ENCODE measurements at places on chromosomes 2 and 18.

DNA sequence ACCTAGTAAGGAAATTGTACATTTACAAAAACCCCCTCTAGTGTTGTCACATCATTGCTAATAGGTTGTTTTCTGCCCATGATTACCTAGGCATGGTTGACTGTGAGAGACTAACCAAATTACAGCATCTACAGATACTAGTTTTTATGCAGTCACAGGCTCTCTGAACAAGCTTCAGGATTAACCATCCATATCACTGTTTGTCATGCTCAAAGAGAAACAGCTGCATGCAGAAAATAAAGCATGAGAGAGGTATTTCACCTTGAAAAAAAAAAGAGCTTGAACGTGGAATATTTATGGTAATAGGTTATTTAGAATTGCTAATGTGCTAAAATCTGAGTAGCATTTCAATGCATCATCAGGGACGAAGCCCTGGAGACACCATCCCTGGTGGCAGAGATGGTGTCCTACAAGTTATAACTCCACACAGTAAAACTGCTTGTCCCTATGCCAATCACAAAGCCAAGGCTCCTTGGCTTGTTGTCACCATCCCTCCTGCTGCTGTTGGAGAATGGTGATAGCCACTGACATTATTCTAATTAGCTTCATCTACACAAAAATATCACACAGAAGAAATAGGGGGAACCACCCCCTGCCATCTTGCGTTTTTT lies 5.4 kb downstream of the NEB start:
- no peak for DNase-seq

DNA sequence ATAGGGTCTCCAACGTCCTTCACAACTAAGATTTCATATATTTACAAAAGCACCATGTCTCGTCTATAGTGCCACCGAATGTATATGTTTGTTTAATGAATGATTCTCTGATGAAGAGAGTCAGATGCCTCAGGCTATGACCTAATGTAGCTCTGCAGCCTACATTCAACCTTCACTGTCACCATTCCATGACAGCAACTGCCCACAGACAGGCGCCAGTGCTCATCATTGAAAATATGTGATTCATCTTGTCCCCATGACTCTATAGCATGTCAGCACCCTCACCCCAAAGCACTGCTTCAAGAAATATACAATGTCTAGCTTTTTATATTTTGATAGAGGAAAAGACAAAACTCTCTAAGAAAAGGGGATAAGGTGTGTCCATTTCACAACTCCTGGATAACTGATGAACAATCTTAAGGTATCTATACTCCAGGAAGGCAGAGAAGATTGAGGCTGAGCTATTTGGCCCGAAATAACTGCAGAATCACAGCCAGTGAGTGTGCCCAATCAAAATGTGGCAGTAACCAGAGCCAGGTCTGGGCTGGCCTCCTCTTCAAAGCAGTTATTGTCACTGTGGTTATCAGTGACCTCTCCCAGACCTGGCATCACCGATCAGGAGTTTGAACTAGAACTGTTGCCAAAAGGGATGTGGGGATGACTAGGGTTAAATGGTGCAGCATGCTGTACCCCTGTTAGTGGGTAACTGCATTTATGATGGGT lies 246.6 kb downstream of the SETBP1 start:
- DNase-seq = no peak

DNA sequence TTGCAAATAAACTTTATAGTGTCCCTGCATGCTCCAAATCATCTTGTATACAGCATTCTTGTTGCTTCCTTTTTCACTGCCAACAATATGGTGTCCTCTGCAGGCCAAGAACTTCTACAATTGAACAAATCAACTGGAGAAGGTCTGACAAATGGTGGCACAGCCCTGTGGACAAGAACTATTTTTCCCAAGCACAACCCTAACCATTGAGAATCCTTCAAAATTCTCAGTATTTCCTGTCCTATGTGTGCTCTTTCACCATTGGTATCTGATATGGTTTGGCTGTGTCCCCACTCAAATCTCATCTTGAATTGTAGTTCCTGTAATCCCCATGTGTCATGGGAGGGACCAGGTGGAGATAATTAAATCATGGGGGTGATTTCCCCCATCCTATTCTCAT lies 865.1 kb upstream of the ACVR2A start:
- DNase-seq = no peak

GRCh38 chr2:240628507-240628807 lies 3.2 kb downstream of the GPR35 start:
- DNase-seq = no peak

GRCh38 chr2:160409480-160409879 lies 84.1 kb downstream of the RBMS1 start:
- DNase-seq = peak; percentile 68

DNA sequence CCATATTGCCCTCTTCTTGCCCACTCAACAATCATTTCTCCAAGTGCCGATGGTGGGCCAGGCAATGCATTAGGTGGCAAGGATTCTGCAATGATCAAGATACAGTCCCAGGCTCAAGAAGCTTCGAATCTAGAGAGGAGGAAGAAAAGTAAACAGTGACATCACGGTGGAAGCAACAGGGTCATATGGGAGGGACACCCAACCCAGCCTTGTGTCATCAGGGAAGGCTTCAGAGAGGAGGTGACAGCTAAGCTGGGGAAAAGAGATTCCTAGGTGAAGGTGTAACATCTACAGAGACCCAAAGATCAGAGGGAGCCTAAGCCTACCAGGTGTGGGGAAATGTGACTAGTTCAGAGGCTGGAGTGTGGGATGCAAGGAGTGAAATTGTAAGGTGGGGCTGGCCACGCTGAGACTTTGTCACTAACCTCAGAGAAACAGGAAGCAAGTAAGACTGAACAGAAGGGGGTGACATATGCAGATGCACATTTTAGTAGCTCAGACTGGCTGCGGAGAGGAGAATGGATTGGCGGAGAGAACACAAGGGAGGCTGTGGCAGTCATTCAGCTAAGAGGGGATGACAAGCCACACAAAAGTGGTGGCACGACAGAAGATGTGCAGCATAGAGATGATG lies 104.9 kb downstream of the ANKRD44 start:
- no peak for DNase-seq

- DNase-seq = no peak
Observed at GRCh38 chr2:74871414-74871813, 37.5 kb downstream of the HK2 start.

DNA sequence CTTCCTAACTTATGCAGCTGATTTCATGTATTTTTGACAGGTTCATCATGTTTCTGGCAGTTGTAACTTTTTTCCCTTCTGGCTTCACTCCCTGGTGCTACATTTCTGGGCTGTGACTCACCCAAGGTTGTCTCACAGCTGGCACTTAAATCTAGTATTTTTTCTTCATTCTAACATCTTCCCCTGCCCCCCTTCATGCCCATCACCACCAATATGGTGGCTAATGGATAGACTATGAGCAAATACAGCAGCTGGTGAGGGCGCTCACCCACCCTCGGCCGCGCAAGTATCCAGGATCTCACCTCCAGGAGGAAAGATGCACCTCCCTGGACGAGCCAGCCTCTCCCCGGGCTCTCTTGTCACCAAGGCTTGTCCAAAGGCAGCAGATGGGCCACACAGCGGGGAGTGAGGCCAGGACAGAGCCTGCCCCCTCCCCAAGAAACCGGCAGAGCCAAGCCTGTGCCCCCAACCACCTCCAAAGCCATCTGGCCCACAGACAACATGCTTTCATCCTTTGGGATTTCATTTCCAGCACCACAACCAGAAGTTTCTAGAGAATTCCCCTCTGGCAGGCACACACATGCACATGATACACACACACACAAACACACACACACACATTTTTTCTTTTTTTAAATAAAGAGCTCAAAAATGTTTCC lies 39.1 kb downstream of the ATOH8 start:
- DNase-seq = peak; percentile 88

DNA sequence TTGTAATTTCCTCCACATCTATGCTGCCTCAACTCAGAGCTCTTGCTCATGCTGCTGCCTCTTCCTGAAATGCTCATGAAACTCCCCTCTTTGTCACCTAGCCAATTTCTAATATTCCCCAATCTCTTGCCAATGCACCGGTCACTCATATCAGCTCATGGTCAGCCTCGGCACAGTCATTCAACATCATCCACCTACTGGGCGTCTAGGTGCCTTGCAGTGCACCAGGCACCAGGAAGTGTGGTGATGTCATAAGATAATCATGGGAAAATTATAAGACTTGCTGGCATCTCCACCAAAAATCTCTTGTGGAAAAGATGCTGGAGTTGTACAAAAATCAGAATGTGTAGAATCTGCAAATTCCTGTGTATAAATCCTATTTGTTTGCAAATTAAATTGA lies 52.6 kb upstream of the RAB27B start:
- peak; percentile 92 for DNase-seq

- no peak for DNase-seq
Observed at GRCh38 chr2:64727843-64728463, 74.2 kb upstream of the SERTAD2 start.

DNA sequence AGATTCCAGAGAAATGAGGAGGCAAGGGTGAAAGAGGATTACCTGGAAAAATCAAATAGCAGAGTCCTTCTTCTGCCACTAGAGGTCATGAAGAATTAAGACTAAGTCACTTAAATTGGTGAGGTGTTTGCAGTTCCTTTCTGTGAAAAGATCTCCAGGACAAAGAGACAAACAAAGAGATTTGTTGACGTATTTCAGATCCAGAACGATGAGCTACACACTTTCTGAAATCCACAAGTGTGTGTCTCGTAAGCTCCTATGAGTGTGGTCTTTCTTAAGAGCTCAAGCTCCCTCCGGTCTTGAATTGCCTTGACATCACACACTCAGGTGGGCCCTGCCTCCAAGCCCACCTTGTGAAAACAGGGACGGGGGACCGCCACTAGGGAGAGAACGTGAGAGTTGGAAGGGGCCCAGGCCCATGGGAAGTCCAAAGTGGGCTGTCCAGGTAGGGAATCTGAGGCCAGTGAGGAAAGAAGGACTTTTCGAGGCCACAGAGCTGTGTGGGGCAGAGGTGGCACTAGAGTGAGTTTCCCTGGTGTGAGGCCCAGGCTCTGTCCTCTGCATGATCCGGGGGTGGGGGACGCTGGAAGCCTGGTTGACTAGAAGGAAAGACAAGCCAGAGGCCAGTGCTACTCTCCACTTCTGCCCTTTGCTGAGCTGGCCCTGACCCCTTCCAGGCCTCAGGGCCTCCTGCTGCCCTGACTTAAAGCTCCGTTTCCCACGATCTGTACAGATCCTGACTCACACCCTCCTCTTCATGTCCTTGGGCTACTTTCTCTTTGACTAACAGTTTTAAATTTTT lies 168.1 kb upstream of the NCK2 start:
- DNase-seq = peak; percentile 67

GRCh38 chr2:33230195-33230594 lies 246.3 kb upstream of the RASGRP3 start:
- no peak for DNase-seq

DNA sequence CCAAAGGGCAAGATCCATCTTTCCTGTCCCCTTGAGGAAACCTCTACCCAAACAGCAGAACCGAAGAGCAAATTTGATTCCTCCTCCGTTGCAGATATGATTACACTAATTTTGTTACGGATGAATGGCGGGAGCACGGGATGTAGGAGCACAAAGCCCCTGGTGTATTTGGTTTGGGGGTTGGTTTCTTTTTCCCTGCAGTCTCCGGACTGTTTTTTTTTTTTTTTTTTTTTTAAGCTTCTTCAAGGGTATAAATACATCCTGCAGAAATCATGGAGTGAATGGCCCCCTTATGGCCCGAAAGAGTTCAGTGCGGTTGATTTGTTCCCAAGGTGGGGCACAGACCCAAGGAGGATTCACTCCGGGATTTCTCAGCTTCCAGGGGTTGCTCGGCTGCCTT lies 135.3 kb upstream of the SH3BP4 start:
- DNase-seq = no peak

DNA sequence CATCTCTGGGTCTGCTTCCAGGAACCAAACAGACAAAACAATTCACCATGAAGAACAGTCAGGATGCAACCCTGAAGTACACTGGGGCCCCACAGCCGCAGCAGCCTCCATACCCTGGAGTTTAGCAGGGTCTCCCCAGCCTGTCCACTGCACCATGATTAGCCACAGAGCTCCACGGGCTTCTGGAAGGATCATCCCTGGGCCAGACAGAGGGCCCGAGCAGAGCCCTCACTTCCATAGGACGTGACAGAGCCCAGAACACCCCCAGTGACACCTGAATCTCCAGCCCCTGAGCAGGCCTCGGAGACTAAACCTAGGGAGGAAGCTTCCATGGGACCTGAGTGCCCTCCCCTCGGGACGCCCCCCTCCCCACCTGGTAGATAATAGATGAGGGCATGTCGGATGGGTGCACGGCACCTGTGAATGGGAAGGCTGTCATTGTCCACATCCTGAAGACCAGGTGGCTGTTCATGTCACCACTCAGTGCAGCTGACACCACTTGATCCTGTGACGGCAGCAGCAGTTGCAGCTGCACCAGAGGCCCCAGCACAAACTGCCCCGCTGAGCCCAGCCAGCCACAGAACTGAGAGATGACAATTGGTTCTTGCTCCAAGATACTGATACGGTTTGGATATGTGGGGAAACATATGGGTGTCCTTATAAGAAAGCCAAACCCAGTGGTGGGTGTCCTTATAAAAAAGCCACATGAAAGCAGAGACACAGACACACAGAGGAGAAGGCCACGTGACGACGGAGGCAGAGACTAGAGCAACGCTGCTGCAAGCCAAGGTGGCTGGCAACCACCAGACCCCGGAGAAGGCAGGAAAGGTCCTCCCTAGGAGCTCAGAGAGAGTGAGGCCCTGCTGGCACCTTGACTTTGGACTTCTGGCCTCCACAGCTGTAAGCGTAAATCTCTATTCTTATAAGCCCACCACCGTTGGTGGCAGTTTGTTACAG lies 23.2 kb downstream of the KIF1A start:
- no peak for DNase-seq

GRCh38 chr2:216300906-216301305 lies 71.4 kb downstream of the MARCHF4 start:
- DNase-seq = no peak

DNA sequence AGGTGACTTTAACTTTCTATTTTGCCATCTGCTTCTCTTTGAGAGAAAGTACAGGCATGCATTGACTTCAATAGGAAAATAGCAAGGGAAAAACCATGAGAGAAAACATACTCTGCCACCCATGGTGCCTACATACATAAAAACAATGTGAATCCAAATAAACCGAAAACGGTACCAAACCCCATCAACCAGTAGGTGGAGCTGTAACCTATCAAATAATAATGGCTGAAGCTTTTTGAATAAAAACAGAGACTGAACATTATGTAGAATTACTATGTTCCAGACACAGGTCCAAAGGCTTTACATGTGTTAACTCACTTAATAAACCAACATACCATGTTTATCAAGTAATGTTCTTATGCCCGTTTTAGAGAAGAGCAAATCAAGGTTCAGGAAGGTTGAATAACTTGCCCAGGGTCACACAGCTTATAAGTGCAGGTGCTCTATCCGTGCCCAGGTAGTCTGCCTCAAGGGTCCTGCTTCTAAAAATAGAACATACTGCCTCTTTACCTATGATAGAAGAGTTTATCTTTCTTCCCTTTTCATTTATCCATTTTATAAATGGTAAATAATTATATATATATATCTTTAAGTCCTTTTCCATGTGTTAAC lies 293.9 kb upstream of the SYT4 start:
- peak; percentile 49 for DNase-seq

DNA sequence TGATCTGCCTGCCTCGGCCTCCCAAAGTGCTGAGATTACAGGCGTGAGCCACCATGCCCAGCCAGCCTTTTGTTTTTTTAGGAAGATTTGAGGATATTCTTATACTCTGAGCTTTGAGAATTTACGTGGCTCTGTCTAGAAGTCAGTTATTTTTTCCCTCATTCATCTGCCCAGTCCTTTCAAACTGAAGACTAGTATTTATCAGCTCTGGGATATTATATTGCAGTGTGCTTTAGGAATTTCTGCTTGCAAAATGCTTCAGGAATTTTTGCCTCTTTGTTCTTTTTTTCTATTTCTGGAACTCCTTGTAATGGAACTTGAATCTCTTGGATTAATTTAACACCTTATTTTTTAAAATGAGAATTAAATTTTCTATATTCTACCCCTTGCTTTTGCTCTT lies 22.6 kb downstream of the ACSL3 start:
- DNase-seq = no peak
